Stimulated activated CD4-positive, alpha-beta T cell treated with anti-CD3 and anti-CD28 coated beads, TNF-alpha, amount 100 ng/mL, for 4 hours (primary cell): ENCODE measurements at places on chromosomes 7 and 10.

- DNase-seq = no peak
Observed at GRCh38 chr10:17219024-17219423, 9.0 kb upstream of the VIM start.

GRCh38 chr10:35684586-35684985 lies 42.5 kb upstream of the FZD8 start:
- DNase-seq = no peak

DNA sequence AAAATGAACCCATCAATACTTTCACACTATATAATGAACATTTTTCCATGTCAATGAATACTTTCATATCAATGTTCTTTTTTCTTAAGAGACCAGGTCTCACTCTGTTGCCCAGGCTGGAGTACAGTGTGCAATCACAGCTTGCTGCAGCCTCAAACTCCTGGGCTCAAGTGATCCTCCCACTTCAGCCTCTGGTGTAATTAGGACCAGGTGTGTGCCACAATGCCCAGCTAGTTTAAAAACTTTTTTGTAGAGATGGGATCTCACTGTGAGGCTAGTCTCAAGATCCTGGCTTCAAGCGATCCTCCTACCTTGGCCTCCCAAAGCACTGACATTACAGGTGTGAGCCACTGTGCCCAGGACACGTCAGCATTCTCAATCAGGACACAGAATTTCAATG lies 85.2 kb downstream of the SH3PXD2A start:
- no peak for DNase-seq

GRCh38 chr10:28623483-28623882 lies 53.8 kb upstream of the BAMBI start:
- no peak for DNase-seq
